Immature natural killer cell (primary cell): ENCODE measurements at places on chromosomes 12 and 14.

DNA sequence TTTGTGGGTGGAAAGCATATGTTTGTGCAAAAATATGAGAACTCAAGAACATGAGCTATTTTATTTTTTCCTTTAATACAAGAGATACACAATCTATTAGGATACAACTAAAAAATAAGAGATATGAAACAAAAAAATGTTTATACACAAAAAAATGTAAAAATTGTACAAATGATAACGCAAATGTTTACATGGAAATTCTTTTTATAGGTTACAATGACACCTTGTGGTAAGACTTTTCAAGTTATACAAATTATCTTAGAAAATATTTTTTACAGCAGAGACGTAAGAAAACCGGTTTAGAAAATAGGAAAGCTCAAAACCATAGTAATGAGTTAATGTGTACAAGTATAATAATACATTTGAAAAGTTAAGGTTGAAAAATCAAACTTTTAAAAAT lies 25.5 kb downstream of the CEP83 start:
- DNase-seq: no peak

GRCh38 chr14:38662781-38663180 lies 406.9 kb upstream of the CLEC14A start:
- DNase-seq: no peak

DNA sequence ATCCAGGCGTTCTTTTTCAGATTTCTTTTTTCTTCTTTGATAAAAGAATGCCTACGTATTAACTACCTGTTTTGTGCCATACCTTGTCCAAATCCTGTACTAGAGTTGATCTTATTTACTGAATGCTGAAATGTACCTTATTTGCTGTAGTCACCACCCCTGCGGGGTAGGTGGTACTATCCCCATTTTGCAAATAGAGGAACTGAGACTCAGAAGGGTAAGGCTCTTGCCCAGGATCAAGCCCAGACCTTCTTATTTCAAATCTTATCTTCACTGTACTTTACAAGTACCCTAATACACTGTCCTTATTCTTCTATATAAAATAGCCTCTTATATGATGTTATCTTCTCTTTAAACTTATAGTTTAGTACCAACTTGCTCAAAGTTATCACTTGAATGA lies 206.5 kb downstream of the SLC41A2 start:
- no peak for DNase-seq

DNA sequence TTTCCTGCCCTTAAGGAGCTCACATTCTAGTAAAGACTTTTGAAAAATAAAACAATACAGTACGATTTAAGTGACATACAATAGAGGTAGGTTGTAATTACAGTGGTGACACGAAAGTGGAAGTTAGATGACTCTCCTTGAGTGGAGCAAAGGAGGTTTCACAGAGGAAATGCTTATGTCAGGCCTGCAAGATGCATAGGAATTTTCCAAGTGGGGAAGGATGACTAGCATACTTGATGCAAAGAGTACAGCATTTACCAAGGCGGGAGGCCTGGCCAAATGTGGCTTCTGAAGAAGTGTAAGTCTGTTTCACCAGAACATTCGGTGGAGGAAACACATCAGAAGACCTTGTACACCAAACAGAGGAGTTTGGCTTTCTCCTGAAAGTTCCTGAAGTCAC lies 55.2 kb downstream of the ERO1A start:
- DNase-seq: no peak

GRCh38 chr12:124639122-124639806 lies 71.9 kb upstream of the NCOR2 start:
- no peak for DNase-seq
